ENCODE measurements at places on chromosomes 5 and 9.

- DNase-seq: no peak
Observed at GRCh38 chr5:173670130-173670651, 53.7 kb upstream of the BOD1 start.

- no peak for DNase-seq
Observed at GRCh38 chr9:105405514-105406131, 42.2 kb upstream of the FSD1L start.

- peak; percentile 26 for DNase-seq
Observed at GRCh38 chr5:141951332-141951781, 6.6 kb downstream of the PCDH12 start.

GRCh38 chr5:78467752-78468357 is 107.4 kb downstream of the SCAMP1 start:
- no peak for DNase-seq

DNA sequence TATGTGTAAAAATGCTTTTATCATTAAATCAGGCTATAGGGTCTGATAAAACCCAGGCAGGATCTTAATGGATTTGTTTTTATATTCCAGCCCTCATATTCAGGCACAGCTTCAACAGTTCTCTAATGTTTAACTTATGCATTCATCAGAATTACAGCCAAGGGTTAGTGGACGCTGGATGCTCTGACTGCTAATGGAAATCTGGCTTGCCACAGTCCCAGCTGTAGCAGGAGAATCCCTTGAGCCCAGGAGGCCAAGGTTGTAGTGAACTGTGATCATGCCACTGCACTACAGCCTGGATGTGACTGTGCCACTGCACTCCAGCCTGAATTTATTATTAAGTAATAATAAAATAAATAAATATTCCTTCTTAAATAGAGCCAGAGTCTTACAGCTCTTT is 98.0 kb downstream of the SLC25A46 start:
- DNase-seq: no peak

DNA sequence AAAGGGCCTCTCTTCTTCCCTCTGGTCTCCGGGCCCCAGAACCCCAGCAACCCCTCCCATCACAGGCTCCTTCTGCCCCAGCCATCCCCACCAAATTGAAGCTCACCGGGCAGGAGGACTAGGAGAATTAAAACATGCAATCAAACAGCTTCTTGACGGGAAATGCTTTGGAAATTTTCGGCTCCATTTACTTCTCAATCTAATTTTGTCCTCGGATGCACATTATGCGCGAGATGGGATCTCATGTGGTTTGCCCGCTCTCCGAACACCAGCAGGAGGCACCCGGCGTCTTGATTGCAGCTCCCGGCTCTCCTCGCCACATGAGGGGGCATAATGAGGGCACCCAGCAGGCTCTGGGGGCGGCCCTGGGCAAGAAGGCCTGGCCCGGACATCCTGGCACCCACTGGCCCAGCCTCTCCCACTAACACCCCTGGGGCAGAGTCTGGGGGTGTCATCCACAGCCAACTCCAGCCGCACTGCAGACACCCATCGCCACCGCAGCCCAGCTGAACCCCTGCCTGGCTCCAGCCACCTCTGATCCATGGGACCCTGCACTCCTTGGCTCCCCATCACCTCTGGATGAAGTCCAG is 135.5 kb downstream of the PAX5 start:
- no peak for DNase-seq

DNA sequence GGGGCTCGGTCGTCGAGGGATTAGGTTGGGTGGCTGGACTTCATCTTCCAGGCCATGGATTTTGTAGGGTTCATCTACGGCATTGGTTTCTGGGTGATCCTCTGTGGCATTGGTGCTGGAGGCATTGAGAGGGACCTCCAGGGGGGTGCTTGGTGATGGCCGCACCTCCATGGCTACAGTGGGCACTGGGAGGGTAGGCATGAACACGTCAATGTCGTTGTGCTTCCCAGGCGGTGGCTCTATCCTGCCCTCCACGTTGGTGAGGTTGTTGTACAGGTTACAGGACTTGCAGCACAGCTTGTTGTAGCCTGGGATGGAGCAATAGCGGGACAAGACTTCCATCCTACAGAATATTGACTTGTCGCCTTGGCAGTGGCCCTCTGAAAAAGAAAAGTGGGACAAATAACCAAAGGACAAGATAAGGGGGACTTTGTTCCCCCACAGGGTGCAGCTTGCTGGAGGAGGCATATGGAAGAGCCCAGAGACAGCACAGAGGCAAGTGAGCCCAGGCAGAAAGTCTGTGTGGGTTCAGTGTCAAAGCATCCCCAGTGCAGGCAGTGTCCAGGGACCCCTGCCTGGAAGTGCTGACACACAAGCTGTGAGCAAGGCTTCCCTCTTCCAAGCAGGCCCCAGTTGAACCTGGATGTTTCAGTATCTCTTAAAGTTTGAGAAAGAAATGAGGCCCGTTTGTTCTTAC is 53.9 kb downstream of the ZNF354C start:
- no peak for DNase-seq

GRCh38 chr5:140134277-140134935 is 8.7 kb downstream of the IGIP start:
- no peak for DNase-seq

DNA sequence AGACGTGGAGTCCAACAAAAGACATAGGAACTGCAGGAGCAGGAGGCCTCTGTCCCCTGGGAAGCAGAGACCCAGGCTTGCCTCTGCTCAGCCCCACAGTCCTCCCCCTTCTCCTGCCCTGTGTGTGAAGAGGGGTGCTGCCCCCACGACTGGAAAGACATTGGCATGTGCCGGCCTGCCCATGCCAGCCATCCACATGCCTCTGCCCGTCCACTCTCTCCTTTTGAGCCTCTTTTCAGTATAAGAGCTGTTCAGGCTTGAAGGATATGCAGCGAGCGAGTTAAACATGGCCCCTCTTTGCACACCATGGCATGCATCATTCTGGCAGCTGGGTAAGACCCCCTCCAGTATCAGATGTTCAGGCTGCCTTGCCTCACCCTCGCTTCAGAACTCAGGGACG is 159.7 kb upstream of the OTULINL start:
- DNase-seq: no peak

DNA sequence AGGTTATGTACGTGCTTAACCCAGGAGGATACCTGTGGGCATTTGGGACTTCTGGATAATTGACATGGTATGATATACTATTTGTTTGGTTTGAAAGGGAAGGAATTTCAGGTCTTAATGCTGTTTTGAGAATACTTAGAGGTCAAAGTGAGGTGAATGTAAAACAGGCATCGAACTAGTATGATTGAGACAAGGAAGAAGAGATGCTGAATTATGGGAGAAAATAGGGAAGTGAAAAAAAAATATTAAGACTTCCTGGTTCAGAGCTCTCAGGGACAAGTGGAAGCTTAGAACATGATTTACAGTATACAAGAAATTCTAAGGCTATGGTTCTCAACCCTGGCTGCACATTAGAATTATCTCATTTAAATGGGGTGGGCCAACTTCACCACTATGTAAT is 115.3 kb downstream of the CD180 start:
- DNase-seq: no peak

DNA sequence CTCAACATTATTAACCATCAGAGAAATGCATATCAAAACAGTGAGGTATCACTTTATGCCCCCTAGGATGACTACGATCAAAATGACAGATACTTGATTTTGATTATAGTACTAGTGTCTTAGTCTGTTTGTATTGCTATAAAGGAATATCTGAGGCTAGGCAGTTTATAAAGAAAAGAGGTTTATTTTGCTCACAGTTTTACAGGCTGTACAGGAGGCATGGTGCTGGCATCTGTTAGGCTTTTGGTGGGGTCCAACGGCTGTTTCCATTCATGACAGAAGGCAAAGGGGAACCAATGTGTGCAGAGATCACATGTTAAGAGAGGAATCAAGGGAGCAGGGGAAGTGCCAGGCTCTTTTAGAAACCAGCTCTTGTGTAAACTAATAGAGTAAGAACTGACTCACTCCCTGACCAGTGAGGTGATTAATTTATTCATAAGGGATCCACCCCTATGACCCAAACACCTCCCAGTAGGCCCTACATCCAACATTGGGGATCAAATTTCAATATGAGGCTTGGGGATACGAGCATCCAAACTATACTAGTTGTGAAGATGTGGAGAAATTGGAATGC is 16.0 kb upstream of the AFF4 start:
- no peak for DNase-seq

DNA sequence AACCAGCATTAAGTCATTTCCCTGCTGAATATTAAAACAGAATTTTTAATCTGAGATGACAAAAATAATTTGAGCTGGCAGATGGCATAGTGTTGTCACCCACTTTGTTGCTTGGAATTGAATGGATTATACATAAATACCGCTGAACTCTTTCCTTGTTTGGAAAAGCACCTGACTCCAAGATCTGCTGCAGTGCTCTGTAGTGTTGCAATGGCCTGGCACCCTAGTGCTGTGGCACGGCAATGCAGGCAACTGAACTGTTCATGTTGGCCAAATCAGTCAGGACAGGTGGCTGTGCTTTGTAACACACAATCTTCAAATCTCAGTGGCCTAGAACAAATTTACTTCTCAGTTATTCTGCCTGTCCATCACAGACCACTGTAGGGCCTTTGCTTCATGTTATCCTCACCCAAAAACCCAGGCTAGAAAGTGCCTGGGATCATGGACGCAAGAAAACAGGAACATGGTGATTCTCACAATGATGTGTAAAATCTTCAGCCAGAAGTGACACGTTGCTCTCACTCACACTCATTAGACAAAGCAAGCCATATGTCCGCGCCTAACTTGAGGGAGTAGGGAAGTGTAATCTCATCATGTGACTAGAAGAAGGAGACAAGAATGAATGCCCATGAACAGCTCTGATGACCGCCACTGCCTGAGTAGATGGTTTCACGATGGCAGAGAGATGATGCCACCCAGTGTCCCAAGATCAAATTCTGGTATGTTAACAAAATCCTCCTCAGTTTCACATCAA is 191.9 kb upstream of the PUM3 start:
- no peak for DNase-seq

DNA sequence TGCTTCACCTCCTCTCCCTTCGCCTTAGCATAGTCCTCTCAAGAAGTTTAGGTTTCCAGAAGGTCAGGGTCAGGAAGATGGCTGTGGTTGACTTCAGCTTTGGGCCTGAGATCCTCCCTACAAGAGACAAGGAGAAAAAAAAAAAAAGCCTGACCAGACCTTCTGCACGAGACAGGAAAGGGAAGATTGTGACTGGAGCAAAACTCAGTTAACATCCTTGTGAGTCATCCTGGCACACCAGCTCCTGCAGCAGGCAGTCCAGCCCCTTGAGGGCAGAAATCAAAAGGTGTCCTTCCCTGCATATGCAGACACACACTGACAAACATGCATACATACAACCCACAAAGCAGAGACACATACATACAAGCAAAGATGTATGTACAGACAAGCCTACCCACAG is 18.0 kb upstream of the ENHO start:
- no peak for DNase-seq

GRCh38 chr5:130549884-130550561 is 615.0 kb downstream of the HINT1 start:
- DNase-seq: no peak

- DNase-seq: no peak
Observed at GRCh38 chr9:135659252-135659651, 3.9 kb upstream of the LCN9 start.

GRCh38 chr5:130871346-130872086 is 293.5 kb downstream of the HINT1 start:
- DNase-seq: peak; percentile 5
